Effector CD8-positive, alpha-beta T cell (primary cell): ENCODE measurements at places on chromosomes 16 and 17.

GRCh38 chr17:1511756-1512321 lies 4.6 kb downstream of the INPP5K start:
- DNase-seq, result no peak

DNA sequence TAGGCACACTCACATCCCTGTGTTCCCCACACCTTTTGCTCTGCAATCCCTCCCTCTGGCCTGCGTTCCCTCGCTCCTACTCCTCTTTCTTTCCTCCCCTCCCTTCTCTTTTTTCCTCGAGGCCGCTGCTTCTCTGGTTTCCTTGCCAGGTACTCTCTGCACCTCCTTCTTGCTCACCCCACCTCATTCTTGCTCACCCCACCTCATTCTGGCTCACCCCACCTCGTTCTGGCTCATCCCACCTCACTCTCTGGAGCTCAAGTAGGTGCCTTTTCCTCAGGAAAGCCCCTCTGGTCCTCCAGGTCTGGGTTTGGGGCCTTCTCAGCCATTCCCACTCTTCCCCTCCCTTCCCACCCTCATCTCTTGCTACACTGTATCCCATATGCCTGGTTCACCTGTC lies 103.5 kb downstream of the PLCG2 start:
- no peak for DNase-seq

DNA sequence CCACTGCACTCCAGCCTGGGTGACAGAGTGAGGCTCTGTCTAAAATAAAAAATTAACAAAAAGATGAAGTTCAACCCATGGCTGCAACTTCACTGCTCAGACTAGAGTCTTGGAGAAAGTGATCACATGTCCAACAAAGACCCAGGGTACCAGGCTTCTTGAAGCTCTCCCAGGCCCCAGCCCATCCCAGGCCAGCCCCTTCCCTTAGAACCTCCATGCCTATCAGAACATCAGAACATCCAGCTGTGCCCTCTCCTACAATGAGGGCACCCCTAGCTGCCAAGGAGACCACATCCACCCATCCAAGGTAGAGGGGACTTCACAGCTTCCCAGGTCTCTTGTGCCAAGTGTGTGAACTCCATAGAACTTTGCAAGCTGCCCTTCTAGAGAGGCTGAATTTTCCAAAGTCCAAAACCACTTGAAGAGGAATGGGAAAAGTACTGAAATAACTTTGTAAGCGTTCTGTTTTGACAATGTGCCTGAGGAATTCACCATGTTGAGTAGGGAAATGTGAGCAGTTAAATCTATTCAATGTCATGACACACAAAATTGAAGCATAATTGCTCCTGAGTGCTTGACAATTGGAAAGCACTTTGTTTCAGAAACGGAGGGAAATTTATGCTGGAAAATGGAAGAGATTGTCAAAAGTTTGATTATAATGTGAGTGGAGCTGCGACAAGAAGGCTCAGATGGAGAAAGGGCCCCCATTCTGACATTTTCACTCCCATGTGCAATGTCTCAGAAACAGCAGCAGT lies 230.4 kb downstream of the ZNF423 start:
- no peak for DNase-seq

GRCh38 chr17:65243838-65244625 lies 106.9 kb downstream of the RGS9 start:
- DNase-seq, result no peak

DNA sequence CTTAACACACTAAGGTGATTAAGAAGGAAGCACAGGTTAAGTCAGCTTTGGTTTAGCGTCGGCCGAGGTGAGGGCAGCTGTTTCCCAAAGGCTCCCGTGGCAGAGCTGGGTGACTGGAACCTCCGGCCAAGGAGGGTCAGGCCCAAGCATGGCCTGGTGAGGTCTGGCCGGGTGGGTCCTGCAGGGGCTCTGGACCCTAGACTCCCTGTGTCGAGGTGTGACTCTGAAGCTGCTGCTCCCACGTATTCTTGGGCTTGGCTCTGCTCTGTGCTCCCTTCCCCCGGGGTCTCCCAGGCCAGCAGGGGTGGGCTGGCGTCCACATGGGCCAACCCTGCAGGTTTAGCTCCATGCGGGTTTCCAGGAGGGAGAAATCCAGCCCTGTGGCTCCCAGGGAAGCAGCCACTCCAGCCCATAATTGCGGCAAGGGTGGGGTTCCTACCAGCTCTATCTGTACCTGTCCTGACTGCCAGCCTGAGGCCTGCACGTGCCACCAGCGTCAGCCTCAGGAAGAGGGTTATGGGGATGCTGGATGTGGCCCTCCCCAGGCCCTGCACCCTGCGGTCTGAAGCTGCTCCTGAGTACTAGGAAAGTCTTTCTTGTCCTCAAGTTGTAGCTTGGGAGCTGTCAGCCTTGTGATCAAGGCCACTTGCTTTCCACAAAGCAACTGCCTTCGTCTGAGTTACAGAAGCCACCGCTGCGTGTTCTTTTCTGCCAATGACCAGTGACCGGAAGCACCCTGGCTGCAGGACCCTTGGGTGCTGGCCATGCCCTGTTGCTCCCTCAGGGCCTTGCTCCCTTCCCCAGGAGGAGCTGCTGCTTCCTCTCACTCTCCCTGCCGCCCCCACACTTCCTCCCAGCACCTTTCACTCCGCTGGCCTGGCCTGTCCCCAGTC lies 4.8 kb downstream of the CDK5R1 start:
- no peak for DNase-seq

GRCh38 chr16:15897834-15898254 lies 9.4 kb upstream of the CEP20 start:
- DNase-seq, result no peak

DNA sequence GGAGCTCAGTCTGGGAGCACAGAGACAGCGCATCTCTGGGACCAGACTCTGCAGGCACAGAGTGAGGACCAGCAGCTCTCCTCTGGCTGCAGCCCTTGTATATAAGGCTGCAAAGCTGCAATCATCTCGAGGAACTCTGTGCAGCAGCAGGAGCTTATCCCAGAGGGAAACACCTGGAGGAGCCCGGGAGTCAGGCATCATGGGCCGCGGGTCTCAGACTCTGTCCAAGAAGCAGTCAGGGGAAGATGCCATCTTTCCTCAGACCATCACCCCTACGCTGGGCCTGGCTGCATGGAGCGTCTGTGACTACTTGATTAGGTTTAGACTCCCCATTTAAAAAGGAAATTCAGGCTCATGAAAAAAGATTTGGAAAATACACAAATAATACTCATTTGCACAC lies 122.0 kb downstream of the IRF8 start:
- DNase-seq, result no peak

- DNase-seq, result no peak
These were observed 49.3 kb upstream of the WSB1 start for GRCh38 chr17:27244491-27245223.

DNA sequence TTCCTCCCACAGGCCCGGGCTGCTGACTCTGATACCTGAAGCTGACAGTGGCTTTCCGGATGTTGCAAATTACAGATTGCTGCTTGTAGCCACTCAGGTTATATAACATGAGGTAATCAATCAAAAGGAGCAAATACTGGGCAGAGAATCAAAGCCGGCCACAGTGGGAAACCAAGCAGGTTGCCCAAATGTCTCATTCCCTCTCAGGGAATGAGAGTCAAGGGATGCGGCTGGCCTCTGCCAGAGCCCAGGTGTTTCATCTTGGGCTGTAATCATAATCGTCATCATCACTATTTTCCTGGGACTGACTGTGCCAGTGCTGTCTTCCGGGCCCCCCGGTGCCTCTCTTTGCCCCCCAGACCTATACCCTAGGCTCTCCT lies 292.4 kb upstream of the FOXF1 start:
- no peak for DNase-seq

GRCh38 chr16:3014971-3015370 lies 2.2 kb downstream of the CLDN9 start:
- no peak for DNase-seq

DNA sequence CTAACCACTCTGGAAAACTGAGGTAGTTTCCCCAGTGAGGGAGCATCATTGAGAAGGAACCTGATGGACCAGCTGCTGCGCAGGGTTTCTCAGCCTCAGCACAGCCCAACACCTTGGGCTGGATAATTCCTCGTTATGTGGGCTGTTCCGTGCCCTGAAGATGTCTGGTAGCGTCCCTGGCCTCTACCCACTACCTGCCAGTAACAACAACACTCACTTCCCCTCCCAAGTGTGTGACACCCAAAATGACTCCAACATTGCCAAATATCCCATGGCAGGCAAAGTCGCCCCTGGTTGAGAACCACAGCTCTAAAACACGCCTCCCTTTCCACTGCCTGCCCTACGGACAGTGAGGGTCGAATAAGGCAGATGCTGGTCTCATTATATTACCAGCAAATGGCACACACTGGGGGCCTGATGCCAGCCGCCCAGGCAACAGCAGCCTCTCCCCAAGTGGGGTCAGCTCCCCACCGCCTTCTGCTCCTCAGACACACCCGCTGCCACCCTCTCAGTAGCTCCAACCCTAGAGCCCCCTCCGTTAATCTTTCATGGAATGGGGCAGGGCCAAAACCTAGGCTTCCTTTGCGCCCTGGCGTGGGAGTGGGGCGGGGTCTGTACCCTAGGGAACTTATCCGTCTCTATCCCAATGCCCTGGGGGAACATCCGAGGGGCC lies 1.0 kb downstream of the RHBDF2 start:
- DNase-seq, result no peak

DNA sequence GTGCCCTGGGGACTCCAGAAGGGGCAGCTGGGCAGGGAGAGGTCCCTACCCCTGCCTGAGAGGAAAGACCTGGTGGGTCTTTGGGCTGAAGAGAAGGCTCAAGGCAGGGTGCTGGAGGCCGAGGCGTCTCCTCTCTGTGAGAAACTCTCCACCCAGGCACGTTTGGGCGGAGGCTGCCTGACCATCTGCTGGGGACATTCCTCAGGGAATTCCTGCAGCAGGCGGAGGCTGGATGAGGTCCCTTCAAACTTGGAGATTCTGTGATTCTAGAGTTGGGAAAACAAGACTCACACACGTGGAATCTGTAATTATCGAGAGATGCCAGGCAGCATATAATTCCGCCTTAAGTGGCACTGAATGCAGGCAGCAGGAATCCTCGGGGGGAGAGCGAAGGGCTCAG lies 21.1 kb upstream of the PHF12 start:
- DNase-seq, result no peak

- DNase-seq, result no peak
These were observed 4.0 kb downstream of the SUPT6H start for GRCh38 chr17:28665994-28666393.

DNA sequence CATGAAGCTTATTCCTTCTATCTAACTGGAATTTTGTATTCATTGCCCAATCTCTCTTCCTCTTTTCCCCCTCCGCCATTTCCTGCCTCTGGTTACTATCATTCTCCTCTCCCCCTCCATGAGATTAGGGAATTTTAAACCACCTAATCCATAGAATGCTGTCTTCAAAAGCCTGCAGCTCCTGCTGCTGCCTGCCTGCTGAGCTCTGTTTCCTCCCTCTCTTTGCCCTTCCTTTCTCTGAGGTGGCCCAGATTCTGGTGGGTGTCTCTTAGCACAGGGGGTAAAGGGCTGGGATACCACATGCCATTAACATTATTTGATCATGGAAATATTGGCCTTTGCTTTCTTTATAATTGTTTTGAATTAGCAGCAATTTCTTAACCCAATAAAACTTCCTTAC lies 241.6 kb downstream of the CNTNAP4 start:
- DNase-seq, result no peak

DNA sequence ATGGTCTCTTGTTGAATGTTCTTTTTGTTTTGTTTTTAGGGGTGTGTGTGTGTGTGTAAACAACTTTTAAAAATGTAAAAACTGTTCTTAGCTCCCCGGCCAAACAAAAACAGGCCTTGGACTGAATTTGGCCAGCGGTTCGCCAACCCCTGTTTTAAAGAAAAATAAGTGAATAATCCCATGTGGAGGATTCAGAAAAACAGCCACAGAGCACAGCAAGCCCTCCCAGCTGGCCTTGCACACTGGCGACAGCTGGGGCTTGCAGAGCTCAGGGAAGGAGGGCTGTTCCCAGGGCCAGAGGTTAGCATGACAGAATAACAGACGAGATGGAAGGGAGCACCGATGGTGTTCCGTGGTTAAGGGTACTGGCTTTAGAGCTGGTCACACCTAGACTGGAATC lies 39.0 kb downstream of the EMP2 start:
- no peak for DNase-seq

- DNase-seq, result no peak
These were observed 13.6 kb downstream of the C16orf86 start for GRCh38 chr16:67679935-67680897.

GRCh38 chr17:83185023-83186002 lies 105.9 kb downstream of the METRNL start:
- DNase-seq, result no peak

GRCh38 chr17:80631142-80632045 lies 86.8 kb downstream of the RPTOR start:
- DNase-seq, result no peak

- no peak for DNase-seq
These were observed 27.0 kb downstream of the ADGRG5 start for GRCh38 chr16:57569306-57569946.

- DNase-seq, result no peak
These were observed 845 bp downstream of the SP2 start for GRCh38 chr17:47896672-47897490.

DNA sequence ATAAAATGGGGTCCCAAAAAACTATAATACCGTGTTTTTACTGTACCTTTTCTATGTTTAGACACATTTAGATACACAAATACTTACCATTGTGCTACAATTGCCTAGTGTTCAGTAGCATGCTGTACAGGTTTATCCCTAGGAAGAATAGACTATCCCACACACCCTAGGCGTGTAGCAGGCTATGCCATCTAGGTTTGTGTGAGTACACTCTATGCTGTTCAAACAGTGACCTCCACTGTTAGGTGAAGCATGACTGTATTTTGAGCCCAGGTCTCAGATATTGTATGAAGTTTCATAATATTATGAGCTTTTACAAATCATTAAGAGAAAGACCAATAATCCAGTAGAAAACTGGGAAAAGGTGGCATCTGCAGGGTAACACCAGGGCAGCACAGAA lies 23.6 kb downstream of the MILR1 start:
- no peak for DNase-seq

DNA sequence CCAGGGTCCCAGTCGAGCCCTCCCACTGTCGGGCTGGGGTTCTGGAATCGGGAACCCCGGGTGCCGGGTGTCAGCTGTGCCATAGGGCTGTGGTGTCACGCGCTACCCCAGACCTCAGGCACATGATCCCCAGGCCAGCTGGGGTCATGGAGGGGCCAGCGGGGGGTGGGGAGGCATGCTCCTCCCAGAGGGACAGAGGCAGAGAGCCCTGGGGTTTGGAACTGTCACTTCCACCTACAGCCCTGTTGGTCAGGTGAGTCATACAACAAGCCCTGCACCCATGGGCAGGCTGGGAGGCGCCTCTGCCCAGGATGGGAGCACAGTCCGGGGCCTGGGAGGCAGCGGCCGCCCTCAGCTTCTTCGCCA lies 63.0 kb downstream of the BAIAP2 start:
- DNase-seq, result no peak

GRCh38 chr17:61656721-61657217 lies 65.8 kb upstream of the NACA2 start:
- no peak for DNase-seq

DNA sequence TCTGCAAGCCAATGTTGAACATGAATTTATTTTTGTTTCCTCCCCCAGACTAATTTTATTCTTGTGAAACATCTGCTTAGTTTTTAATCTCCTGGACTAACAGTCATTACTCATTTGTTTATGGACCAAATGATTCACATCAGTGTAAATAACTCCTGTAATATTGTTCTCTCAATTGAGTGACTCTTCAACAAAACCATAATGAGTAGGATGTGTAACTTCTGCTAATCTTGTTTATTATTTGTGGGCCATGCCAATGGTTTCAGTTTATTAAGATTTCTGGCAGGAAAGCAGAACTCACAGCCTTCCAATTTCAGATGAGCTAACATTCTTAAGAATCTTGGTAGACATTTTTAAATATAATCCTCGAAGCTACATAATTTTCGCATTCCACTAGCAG lies 1216.3 kb upstream of the GOT2 start:
- DNase-seq, result no peak
